Neural progenitor cell (in vitro differentiated cells): ENCODE measurements at places on chromosomes 13 and 19.

GRCh38 chr19:2217591-2217990, 18.5 kb downstream of the PLEKHJ1 start:
- no peak for DNase-seq

GRCh38 chr13:42946927-42947326, 45.1 kb downstream of the EPSTI1 start:
- no peak for DNase-seq

DNA sequence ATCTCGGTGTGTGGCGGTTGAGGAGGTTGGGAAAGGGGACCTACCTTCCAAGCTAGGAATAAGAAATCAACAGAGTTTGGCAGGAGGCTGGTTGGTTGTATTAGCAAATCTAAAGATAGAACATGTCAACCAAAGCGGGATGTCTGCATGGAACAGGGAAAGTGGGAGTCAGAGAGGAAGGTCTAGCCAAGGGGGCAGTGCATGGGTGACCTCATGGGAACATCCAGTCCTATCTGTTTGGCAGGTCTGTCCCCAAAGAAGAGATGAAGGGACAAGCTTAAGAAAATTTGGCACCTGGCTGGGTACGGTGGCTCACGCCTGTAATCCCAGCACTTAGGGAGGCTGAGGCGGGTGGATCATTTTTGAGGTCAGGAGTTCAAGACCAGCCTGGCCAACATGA, 118.7 kb upstream of the TSC22D1 start:
- no peak for DNase-seq

GRCh38 chr19:30316560-30317106, 55.6 kb upstream of the ZNF536 start:
- no peak for DNase-seq

- DNase-seq = peak; percentile 54
Observed at GRCh38 chr13:51767100-51767499, 36.9 kb downstream of the DHRS12 start.

- no peak for DNase-seq
Observed at GRCh38 chr19:51461723-51462161, 3.5 kb upstream of the SIGLEC8 start.

- no peak for DNase-seq
Observed at GRCh38 chr19:57829316-57829715, 783 bp upstream of the ZNF587B start.

GRCh38 chr13:31045286-31046081, 113.0 kb downstream of the TEX26 start:
- DNase-seq = no peak

DNA sequence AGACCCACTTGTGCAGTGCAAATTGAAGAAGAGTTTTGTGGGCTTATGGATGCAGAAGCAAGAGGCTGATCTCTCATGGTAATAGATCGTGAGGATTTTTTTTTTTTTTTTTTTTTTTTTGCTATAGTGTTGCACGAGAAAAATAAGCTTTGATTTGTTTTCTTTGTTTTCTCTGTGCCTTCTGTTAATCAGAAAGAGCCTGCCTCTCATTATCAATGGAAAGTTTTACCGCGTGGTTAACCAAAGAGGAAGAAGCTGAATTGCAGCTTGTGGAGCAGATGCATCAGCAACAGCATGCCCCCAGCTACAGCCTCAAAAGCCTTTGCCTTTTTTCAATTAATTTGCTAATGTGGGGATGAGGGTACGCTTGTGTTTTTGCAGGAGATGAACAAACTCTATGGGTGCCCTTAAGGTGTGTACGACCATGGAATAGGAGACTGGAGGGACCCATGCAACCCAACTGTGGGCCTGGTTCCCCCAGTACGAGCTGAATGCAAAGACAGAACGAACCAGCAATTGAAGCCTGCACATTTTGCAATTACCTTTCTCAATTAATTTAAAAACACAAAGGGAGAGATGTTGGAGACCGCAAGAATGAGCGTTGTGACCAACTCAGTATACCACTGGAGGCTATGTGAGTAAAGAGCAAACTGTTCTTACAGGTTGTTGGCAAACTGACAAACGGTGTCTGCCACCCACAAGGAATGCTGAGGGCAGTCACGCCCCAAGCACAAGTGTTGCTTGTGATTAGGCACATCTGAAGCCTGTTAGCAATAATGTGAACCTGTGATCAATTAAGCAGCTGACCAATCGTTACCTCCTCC, 58.6 kb upstream of the SPRY2 start:
- DNase-seq = peak; percentile 10

GRCh38 chr13:22121146-22121739, 450.4 kb downstream of the FGF9 start:
- no peak for DNase-seq

- DNase-seq = no peak
Observed at GRCh38 chr13:27551562-27551961, 68.8 kb downstream of the LNX2 start.

DNA sequence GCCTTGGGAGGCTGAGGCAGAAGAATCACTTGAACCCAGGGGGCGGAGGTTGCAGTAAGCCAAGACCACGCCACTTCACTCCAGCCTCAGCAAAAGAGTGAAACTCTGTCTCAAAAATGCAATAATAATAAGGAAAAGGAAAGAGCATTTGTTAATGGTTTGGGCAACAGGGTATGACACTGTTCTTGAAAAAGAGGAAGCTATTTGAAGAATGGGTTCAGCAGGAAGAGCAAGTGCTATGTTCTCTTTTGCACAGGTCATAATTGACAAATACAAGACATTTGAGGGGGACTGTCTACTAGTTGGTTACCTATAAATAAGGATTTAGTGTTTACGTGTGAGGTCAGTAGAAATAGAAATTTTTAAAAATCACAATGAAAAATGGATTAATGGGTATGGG, 218.3 kb downstream of the DCT start:
- no peak for DNase-seq

DNA sequence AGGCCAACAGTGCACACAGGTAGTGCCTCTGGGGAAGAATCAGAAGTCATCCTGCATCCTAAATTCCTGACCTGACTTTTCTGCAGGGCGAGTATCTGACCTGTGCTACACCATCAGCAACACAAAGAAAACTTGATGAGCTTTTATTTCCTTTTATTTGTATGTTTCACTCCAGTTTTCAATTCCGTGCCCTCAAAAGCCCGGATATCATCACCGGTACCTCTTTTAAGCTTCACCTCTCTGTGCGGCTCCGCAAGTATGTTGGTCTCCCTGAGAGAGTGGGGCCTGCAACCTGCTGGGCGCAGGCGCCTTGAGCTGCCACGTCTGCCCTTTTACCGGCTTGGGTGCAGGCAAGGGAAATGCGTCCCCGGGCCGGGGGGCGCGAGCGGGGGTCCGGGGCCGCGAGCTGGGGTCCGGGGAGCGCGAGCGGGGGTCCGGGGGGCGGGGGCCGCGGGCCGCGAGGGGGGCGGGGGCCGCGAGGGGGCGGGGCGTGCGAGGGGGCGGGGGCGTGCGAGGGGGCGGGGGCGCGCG, 4.3 kb upstream of the DUXA start:
- DNase-seq = peak; percentile 83

DNA sequence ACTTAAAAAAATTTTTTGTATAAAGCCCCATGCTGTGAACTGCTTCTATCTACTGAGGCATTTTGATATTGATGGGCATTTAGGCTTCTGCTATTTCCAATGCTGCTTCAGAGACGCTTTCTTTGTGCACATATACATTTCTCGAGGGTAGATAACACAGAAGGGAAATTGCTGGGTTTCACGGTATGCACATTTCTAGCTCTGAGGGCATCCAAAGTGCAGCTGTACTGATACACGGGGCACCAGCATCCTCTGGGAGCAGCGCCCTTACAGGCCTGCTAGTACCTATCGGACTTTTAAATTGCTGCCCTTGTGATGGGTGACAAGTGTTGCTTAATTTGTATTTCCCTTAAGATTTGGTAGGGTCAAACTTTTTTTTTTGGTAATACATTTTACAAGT, 88.6 kb downstream of the KCTD15 start:
- no peak for DNase-seq

- peak; percentile 58 for DNase-seq
Observed at GRCh38 chr19:30406220-30407067, 34.3 kb downstream of the ZNF536 start.
